ENCODE measurements at places on chromosomes 4 and X. TPM values are rescaled to one million over a fixed set of nuclear protein-coding genes. Genes with fewer than 3 reads are reported as not detected.

DNA sequence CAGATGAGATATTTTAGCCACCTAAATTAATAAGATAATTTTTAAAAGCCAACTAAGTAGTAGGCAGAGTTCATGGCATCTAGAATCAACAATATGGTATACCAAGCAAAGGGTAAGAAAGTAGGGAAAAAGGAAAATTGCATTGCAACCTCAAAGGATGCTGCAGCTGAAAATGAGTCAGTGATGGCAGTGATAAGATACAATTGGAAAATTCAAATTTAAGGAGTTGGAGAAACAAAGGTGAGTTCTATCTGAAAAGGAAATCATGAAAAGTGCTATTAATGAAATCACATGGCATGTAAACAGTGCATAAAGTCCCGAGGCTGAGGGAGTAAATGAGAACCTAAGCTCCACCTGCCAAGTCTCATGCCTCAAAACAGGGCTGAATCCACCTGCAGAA lies 33.9 kb downstream of the SHROOM4 start:
- DNase-seq = no peak

The GRIA3 gene
- total RNA-seq = not detected

DNA sequence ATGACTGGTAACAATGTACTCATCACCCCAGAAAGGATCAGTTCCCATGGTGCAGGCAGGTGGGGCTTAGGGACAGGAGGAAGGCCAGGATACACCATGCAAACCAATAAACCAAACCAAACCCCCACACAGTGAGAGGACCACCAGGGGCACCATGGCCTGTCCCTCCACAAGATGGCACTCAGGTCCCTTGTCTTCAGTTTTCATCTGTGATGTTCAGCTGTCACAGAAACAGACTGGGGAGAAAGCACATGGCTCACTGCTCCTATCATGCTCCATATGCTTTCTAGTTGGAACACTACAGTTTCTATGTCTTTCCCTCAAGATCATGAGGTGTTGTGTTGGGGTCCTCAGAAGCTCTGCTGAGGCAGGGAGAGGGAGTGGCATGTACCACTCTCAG lies 10.1 kb downstream of the HS3ST1 start:
- peak; percentile 44 for DNase-seq

The CSAG1 gene
- total RNA-seq = not detected

DNA sequence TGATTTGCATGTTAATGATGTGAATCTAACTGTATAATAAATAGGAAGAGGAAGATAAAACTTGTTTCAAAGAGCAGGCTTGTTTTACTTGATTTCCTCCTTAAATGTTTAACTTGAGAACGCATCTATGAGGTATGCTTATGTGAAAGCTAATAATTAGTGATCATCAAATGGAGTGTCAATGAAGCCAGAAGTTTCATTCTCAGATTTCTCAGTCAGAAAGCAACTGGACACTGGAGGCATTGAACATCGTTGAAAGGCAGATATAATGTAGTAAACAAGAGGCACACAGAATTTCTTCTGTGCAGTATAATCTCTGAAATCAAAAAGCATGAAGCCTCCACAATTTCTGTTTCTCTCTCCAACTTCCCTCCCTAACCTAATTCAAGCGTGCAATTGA lies 672.9 kb downstream of the ADGRL3 start:
- DNase-seq = no peak

The ELK1 gene
- total RNA-seq = 14.7 TPM

DNA sequence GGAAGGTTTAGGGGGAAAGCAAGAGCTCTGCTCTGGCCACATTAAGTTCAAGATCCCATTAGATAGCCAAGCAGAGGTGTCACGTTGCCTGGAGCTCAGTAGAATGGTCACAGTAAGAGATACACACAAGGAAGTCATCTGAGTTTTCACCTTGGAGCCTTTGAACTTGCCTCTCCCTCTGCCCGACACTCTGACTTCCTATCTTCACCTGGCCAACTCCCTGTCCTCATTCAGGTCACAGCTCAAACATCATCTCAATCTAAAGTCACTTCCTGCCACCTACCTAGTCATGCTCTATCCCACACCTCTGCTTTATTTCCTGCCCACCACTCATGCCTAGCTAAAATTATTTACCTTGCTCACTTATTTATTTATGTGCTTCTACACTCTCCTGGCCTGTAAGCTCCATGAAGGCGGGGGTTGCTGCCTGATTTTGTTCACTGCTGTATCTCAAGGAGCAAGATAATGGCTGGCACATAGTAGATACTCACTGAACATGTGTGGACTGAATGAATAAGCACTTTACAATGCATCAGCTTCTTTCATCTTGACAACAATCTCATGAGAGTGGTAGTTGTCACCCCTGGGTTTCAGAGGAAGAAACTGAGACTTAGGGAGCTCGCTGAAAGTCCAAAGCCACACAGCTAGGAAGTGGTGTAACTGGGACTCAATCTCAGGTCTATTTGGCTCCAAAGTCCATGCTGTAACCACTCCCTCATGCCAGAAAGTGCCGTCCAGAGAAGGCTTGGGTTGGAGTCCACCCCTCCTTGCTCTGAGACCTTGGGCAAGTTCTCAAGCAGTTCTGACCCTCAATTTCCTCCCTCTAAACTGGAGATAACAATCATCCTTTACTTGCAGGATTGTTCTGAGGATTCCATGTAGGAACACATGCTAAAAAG lies 40.3 kb downstream of the EFNB1 start:
- no peak for DNase-seq

- DNase-seq = no peak
Observed at GRCh38 chr4:167541286-167541685, 307.0 kb upstream of the SPOCK3 start.

The SMS gene
- 117 TPM for total RNA-seq

DNA sequence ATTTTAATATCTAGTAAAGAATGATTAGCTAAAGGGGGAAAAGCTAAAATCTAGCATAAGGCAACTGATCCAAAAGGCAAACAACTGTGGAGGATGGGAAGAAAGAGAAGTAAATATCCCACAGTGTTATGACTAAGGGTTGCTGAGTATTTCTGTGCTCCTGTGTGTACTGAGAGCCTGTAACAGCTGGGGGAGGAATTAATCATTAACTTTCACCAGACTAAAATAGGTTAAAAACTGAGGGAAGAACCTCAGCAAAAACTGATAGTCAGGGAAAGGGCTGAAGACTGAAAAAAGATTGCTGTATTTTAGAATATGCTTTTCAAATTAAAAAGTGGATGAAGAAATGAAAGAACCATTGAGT lies 365.9 kb downstream of the CXXC4 start:
- DNase-seq = no peak

GRCh38 chr4:119794113-119794512 lies 165.5 kb upstream of the PDE5A start:
- no peak for DNase-seq

The SPANXA2 gene
- total RNA-seq = not detected

The HSD17B13 gene
- under 0.01 TPM for total RNA-seq

The SHOX gene
- total RNA-seq = not detected

The BEND2 gene
- total RNA-seq = not detected
